ENCODE measurements at places on chromosomes 3 and 15.

- no peak for DNase-seq
Observed at GRCh38 chr15:81280696-81281455, 43.1 kb downstream of the STARD5 start.

DNA sequence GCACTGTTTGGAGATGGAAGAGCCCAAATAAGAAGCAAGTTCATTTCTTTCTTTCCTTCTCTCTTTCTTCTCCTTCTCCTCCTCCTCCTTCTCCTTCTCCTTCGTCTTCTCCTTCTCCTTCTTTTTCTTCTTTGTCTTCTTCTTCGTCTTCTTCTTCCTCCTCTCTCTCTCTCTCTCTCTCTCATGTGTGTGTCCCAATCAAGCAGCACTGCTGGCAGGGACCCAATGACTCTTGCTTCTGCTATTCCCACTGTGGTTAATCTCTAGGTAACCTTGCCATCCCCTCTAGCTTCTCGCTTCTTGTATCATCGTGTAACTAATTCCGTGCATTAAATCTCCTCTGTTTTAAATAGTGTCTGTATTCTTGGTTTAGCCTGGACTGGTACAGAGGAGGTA lies 26.1 kb upstream of the ZNF280D start:
- DNase-seq, result no peak

DNA sequence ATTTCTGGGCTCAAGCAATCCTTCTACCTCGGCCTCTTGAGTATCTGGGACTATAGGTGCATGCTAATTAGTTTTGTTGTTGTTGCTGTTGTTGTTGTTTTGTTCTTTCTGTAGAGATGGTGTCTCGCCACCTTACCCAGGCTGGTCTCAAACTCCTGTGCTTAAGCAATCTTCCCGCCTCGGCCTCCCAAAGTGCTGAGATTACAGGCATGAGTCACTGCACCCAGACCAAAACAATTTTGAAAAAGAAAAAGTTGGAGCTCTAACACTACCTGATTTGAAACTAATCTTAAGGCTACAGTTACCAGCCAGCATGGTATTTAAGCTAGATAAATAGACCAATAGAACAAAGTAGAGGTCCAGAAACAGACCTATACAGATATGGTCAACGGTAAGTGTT lies 29.8 kb downstream of the KPNA1 start:
- no peak for DNase-seq

GRCh38 chr3:128478576-128479506 lies 12.2 kb upstream of the DNAJB8 start:
- DNase-seq, result no peak

DNA sequence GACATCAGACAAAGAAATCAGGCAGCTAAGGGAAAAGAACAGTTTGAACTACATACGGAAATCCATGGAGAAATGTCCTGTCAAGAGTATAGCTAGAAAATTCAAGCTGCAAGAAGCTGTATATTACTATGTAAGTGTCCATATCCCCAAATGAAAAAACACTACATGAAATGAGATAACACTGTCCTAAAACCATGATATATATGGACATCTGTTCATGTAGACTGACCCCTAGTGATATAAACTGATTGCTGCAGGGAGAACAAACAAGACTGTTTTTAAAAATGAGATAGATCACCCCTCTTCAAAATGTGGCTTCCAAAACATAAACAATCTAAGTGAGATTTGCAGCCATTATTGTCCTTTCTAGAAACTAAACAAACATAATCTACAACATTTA lies 985.6 kb downstream of the EPHA3 start:
- DNase-seq, result no peak

DNA sequence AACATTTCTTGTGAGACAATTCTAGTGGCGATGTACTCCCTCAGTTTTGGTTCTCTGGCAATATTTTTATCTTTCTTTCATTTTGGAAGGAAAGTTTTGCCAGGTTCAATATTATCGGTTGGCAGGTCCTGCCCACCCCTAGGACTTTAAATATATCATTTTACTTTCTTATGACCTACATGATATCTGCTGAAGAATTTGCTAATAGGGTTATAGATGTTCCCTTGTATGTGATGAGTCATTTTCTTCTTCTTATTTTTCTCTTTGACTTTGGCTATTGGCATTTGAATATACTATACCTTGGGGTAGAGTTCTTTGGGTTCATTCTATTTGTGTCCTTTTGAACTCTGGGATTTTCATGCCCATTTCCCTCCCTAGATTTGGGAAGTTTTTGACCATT lies 89.7 kb downstream of the GMNC start:
- DNase-seq, result no peak

DNA sequence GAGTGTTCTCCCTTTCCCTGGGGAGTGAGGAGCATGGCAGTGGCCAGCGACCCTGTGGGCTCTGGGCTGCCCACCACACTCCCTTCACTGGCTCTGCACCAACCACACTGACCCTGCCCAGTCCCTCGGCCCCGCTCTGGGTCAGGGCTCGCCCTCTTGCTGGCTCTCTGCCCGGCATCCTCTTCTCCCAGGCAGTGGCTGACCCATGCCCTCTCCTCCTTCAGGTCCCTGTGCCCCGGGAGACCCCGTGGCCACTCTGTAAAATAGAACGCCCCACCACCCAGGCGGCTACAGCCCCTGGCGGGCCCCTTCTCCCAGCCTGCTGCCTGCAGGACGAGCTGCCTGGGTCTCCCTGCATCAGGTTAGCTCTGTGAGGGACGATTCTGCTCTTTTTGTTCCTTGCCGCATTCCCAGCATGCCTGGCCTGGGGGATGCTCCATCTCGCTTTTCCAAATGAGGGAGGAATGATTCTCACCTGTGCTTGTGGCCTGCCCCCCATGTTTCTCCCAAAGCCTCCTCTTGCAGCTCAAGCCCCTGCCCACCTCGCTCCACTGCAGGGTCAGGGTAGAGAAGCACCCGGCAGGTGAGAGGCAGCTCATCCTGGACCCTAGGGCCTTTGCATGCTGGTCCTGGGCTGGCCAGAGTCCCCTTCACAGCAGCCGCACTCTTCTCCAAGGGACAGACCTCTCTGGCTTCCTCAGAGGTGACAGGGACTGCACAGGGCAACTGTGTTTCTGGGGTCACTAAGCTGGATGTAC lies 14.5 kb upstream of the CFAP100 start:
- no peak for DNase-seq

DNA sequence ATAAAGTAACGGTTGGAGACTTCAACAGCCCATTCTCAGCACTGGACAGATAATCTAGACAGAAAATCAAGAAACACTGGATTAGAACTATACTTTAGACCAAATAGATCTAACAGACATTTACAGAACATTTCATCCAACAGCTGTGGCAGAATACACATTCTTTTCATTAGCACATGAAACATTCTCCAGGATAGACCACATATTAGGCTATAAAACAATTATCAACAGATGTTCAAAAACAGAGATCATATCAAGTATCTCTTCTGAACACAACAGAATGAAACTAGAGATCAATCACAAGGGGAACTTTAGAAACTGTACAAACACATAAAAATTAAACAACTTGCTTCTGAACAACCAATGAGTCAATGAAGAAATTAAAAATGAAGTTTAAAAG lies 133.3 kb downstream of the ADAM10 start:
- DNase-seq, result no peak

GRCh38 chr3:11660242-11660641 lies 16.5 kb upstream of the VGLL4 start:
- no peak for DNase-seq

DNA sequence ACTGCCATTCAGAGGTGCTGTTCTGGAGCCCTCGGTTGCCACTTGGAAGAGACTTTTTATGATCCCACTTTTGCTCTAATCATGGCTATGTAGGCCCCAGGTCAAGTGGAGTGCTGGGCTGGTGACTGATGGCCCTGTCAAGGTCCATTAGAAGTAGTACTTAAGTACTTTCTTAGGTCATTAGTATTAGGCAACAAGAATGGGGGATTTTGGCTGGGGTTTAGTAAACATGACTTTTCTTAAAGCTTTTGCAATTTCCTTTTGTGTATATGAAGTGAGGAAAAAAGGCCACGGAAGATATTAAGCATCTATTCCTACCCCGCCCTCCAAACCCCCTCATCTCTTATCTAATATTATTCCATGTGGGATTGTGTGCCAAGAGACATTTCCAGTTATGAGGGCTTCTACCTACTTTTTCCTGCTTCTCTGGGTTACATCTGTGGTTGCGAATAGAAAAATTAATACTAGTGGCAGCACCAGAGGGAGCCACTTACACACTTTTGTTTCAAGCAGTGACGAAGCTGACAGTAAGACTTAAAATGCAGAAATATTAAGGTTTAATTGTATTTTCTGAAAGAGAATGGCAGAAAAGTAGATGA lies 13.9 kb downstream of the NLGN1 start:
- DNase-seq, result no peak

- DNase-seq, result no peak
Observed at GRCh38 chr15:38941399-38941953, 376.9 kb upstream of the RASGRP1 start.

GRCh38 chr3:25542492-25543039 lies 114.5 kb downstream of the RARB start:
- no peak for DNase-seq

- DNase-seq, result no peak
Observed at GRCh38 chr3:105304487-105304886, 62.2 kb upstream of the ALCAM start.

- no peak for DNase-seq
Observed at GRCh38 chr3:163306405-163306804, 1771.9 kb downstream of the SI start.

- DNase-seq, result no peak
Observed at GRCh38 chr15:54567408-54568035, 589.3 kb downstream of the UNC13C start.

- no peak for DNase-seq
Observed at GRCh38 chr3:166554023-166554422, 716.8 kb upstream of the BCHE start.

GRCh38 chr3:147538034-147538433 lies 128.9 kb downstream of the ZIC1 start:
- no peak for DNase-seq

DNA sequence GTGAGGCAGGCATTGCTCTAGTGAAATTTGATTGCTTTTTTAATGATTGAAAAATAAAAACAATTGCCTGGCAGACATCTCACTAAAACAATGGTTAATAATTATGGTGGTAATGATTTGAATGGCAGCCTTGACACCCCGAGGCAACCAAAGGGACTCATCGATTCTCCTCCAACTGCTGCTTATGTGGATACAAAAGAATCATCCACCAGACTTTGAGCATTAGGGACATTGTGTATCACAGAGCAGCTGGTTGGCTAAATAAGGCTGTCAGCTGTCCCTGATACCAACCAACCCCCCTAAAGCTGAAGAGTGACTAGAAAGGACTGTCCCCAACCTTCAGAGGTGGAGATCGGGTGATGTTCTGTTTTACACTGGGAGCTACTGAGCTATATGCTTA lies 1.7 kb upstream of the CD47 start:
- no peak for DNase-seq

DNA sequence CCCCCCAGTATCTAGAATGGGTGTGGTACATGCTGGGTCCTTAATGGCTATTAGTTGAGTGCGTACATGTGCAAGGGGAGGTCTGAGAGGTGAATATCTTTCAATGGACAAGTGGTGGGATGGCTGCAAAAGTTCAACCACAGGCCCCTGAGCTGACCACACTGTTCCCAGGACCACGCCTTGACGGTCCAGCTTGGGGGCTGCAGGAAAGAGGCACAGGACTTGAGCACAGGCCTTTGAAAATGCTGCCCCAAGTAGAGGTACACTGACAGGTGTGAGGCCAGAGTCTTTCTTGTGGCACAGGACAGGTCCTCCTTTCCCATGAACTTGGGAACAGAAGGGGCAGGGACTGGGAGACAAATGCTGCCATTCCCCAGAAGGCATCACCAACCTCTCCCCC lies 24.0 kb downstream of the AMOTL2 start:
- no peak for DNase-seq

DNA sequence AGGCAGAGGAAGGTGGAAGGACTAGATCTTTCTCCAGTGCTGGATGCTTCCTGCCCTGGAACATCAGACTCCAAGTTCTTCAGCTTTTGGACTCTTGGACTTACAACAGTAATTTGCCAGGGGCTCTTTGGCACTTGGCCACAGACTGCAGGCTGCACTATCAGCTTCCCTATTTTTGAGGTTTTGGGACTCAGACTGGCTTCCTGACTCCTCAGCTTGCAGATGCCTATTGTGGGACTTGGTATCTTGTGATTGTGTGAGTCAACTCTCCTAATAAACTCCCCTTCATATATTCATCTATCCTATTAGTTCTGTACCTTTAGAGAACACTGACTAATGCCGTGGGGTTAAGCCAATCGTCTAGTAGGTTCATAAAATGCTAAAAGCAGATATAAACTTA lies 8.8 kb upstream of the B3GNT5 start:
- no peak for DNase-seq

GRCh38 chr3:187783098-187783497 lies 37.8 kb upstream of the BCL6 start:
- no peak for DNase-seq

DNA sequence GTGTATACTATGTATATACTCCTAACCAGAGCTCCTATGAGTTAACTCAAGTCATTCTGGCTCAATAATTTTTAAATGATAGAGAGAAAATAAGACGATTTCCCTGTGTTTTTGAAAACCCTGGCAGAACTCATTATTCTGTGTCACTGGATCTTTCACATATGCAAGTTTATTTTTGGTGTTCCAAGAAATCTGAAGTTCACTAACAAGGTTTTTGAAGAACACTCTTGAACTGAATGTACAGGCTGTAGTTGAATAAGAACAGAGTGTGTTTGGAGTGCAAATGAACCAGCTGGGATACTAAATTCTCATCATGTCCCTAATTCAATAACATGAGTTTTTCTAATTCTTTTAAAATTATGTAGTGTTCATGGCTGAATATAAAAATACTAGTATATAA lies 466.9 kb upstream of the SUCLG2 start:
- DNase-seq, result no peak

DNA sequence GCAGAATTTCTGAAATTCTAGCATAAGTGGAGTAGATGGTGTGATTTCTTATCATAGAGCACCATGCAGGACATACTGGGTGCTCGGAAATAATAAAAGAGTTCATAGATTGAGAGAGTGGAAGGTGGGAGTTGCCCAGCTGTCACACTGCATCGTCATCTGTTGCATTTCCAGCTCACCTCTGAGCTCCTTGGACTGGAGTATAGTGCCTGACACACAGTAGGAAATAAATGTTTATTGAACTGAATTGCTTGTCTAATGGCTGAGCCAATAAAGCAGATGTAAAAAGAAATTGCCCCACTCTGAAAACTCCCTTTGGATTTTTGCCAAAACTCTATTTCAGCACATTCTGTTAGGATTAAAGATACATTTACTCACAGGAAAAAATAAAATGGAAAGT lies 108.9 kb upstream of the UBE2E1 start:
- no peak for DNase-seq

- no peak for DNase-seq
Observed at GRCh38 chr15:51837792-51838251, 8.4 kb downstream of the TMOD3 start.
